NCI-H446 treated with DMSO at 0.1 percent for 48 hours (cell line): ENCODE measurements at places on chromosomes 4 and X.
A peak's percentile ranks its signal among the peaks of the same experiment; 100 is the strongest.

DNA sequence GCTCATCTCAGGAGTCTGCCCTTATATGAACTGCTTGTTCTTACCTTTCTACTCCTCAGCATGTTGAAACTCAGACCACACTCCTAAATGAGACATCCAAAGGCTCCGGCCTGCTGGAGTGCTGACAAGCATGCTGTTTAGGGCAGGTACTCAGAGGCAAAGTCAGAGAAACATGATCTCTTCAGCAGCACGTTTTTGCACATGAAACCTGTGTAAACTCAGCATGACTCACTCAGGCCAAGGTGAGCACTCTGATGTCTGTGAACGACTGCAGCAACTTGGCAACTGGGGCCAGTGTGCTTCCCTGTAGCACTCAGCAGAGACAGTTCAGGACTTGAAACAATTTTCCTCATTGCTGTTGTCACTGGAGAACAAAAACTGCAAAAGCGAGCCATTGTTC, 109.6 kb downstream of the PACRGL start:
- no peak for DNase-seq

- DNase-seq: peak; percentile 2
Observed at GRCh38 chrX:81195712-81196111, 6.0 kb downstream of the HMGN5 start.

DNA sequence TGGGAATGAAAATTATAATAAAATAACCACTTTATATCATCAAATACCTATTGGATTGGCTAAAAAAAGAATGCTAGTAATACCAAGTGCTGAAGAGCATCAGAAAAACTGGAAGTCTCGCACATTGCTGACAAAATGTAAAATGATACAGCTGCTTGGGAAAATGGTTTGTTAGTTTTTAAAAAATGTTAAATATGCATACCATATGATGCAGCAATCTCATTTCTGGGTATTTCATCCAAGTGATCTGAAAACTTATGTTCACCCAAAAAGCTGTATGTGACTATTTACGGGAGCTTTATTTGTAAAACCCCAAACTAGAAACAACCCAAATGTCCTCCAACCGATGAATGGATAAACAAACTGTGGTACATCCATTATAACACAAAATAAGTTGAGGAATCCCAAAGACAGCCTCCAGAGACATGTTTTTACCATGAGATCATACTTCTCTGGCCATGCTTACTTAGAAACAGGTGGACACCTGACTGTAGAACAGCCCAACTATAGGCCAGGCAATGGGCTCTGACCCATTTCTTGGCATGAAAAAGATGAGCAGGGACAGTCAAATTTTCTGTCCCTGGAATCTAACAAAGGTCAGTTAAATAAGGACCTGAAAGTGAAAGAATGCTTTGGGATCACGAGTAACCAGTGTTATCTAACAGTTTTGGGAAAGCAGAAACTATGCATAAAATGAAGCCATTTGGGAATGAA, 47.5 kb upstream of the FAM120C start:
- no peak for DNase-seq

GRCh38 chr4:56086561-56086960, 137.8 kb downstream of the CEP135 start:
- no peak for DNase-seq

DNA sequence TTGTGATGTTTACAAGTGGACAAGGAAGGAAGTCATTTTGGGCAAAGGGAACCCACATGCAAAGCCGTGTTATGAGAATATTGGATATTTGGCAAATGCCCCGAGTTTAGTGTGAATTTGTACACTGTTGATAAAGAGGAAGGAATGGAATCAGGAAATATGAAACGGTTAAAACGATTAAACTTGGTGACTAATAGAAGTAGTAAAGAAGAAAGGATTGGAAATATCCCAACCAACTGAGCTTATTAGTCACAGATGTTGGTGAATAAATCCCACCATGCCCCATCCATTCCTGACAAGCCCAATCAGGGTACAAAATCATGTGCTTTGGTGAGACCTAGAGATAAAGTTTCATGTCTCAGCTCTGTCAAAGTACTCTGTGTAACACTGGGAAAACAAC, 22.0 kb downstream of the ARHGAP24 start:
- no peak for DNase-seq

DNA sequence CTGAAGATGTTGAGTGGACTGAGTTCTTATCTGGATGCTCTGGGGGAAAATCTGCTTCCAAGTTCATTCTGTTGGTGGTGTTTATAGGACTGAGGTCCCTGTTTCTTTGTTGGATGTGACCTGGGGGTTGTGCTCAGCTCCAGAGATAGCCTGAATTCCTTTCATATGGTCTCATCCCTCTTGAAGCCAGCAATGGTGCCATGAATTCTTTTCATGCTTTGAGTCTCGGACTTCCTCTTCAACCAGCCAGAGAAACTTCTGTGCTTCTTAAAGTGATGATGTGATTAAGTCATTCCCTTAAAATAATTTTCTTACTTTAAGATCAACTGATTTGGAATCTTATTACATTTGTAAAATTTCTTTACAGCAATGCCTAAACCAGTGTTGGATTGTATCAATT, 233.8 kb upstream of the UGT8 start:
- no peak for DNase-seq

- no peak for DNase-seq
Observed at GRCh38 chrX:5113128-5113527, 1115.5 kb downstream of the NLGN4X start.

- no peak for DNase-seq
Observed at GRCh38 chr4:101441446-101441845, 94.1 kb upstream of the PPP3CA start.

DNA sequence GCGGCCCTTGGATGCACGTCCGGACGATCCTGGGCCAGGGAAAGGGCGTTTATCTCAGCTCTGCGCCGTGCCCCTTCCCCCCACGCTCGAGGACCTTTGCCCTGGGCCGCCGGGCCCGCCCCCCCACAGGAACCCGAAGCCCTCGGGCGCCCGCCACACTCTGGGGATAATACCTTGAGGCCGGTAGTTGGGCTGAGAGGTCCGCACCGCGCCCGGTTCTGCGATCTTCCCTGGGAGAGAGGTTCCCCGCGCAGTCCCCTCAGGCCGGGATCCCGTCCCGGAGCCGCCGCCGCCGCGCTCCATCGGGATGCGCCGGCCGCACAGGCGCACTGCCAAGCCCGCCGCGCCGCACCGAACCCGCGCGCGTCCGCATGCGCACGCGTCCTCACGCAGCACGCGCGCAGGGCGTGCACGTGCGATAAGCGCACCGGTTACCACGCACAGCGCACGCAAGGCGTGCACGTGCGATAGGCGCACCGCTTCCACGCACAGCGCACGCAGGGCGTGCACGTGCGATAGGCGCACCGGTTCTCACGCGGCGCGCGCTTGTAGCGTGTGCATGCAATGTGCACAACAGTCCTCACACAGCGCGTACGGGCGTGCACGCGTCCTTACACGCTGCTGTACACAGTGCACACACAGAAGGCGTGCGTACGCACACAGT, at the start of gene MAP7D2:
Gene MAP7D2 (minus strand): TSS at position 331 of the 664 bp plus-strand sequence. CDS start 28 bp downstream, at position 303.
- DNase-seq: no peak

DNA sequence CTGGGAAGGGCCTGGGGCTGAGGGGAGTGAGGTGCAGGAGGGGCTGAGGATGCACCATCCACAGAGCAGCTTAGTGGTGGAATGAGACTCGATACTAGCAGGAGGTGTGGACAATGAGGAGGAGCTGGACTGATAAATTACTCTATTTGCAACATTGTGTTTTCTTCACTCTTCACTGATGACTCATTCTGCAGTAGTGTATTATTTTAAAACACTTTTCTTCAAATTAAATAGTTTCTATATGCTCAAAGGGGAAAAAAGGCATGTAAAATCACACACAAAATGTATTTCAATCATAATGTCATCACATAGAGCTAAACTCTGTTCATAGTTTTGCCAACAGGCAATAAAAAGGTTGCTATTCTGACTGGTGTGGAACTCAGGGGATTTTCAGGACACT, 467.0 kb upstream of the CTSO start:
- no peak for DNase-seq

DNA sequence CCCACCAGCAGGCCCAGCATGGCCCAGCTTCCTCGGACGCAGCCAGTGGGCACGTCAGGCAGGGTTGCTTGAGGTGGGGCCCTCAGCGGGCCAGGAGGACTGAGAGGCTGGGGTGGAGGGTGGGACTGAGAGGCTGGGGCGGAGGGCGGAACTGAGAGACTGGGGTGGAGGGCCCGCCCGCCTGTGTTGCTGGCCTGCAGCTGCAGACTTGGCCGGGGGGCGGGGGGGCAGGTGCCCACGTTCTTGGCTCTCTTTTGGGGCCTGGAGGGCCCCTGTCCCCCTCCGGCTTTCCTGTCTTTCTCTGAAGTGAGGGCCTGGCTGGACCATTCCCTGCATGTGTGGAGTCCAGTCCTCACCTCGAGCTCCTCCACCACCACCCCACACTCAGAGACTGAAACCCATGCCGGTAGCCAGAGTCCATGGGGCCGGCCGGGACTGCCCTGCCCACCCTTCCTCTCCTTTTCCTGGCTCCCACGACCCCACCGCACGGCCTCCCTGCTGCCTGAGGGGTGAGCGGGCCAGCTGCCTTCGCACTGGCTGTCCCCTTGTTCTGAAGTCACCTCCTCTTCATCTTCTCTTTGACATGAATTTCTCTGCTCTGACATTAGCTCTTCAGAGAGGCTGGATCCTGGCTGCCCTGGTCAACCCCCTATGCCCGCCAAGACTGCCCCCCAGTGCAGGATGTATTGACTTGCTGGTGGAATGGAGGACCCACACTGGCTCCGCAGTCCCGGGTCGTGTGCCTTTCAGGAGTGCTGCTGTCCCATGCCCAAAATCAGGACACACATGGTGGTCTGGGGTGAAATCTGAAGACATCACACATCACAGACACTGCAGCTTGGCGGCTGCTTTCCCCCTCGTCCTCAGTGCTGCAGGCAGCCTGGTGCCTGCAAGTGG, 10.1 kb upstream of the NKX1-1 start:
- DNase-seq: no peak

DNA sequence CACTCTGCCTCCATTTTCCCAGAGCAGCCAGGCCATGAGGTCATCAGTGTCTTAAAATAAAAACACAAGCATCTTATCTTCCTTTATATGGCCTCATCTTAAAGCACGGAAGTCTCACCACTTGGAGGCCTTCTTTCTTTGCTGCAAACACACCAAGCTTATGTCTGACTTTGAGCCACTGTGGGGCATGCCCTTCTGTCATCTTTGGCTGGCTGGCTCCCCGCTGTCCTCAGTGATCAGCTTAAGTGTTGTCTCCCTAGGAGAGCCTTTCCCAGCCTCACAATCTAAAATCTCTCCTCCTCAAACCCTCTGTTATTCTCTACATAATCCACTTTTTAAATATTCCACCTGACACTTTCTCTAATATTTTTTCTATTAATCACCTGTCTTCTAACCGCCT, 191.6 kb upstream of the TTC29 start:
- no peak for DNase-seq

DNA sequence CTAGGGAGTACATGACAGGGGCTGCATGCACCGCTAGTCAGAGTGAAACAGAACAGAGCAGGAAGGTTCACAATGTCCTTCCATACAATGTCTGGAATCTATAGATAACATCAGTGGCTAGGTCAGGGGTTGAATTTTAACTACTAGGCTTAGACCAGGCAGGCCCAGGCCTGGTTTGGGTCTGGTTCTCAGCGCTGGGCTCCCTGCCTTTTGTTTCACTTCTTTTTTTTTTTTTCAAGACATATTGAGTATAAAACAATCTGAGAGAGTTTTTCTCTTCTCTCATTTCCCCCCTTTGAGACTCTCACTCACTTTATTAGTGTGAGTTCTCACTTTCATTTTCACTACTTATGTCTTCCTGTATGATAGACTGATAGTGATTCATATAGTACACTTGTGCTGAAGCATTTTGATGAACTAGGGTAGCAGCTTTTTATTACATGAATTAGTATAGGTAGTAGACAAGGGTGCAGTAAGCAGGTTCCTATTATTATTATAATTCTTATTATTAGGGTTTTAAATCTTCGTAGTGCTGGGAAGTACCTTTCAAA, 120.0 kb upstream of the ZDHHC15 start:
- DNase-seq: no peak

DNA sequence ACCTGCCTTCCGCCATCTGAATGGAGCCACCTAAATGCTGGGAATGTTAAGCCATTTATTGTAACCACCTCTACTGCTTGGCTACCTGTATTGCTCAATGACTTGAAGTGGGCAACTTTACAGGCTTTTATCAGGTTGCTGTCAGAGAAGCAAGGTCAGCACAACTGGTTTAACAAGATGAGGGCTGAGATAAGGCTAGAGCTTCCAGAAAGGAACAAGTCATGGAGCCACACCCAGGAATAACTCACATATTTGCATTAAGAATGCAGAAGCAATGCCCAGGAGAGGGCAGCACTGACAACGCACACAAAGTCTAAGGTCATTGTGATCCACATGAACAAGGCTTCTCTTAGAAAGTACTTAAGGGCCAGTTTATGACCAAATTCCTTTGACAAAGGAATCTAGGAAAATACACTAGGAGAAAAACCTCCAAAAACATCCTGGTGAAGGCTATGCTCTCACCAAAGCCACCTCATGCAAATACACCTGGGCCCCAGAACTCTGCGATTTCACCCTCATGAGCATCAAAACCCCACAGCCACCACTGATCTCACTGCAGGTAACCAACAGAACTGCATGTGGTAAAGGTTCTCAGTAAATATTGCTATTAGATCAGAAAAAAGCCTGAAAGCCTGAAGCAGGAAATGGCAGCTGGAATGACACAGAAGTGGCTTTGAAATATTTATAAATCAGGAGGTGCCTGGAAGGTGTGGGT, 15.0 kb upstream of the STS start:
- DNase-seq: no peak

DNA sequence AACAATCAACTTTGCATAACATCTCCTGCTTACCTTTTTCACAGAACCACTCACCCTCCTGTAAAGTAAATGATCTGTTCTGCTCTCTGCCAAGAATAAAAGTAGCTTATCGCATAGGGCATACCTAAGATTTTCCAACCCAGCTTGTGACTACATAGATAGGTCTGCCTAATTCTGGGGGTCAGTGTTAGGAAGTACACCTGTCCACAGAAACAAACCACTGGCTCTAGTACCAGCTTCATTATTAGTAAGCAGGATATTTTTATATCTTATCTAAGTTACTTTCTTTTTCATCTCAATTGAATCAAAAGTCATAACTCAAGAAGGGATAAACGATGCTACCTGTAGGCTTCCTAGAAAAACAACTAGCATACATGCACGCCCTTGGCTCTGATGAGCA, 23.8 kb downstream of the CXCL1 start:
- no peak for DNase-seq

DNA sequence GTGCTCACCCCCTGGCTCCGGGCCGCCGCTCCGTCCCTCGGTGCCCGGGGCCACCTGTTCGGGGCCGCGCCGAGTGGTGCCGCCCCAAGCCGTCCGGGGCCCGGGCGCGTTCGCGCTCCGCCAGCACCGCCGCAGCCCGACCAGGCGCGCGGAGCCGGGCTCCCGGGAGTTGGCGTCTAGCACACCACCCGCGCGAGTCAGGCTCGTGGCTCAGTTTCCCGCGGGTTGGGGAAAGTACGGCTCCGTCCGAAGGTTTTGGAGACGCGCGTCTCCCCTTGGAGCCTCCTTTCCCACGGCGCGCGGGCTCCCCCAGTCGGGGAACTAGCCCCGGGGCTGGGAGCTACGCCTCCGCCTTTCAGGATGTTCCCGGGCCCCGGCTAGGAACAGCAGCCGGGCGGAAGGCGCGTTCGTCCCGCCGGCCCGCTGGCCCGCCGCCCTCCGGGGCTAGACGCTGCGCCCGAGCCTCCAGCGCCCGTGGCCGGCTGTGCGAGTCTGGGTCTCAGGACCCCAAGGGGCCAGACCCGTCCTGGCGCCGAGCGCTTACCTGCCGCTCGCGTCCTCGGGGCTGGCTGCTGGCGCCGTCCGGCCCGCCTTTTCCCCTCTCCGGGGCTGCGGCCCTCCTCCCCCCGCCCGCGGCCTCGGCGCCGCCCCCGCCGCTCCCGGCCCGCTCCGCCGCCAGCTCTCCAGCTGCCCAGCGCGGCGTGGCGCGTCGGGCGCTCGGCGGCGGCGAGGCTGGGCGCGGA, at the start of gene ADGRG2:
Gene ADGRG2 (minus strand): TSS at position 571 of the 743 bp plus-strand sequence. CDS start 53,634 bp downstream, outside the sequence.
- no peak for DNase-seq
